ENCODE measurements at places on chromosomes 3 and 15.

- no peak for DNase-seq
Observed at GRCh38 chr15:48397841-48398240, 66.6 kb downstream of the DUT start.

GRCh38 chr3:152374262-152374990 is 105.7 kb downstream of the MBNL1 start:
- no peak for DNase-seq

DNA sequence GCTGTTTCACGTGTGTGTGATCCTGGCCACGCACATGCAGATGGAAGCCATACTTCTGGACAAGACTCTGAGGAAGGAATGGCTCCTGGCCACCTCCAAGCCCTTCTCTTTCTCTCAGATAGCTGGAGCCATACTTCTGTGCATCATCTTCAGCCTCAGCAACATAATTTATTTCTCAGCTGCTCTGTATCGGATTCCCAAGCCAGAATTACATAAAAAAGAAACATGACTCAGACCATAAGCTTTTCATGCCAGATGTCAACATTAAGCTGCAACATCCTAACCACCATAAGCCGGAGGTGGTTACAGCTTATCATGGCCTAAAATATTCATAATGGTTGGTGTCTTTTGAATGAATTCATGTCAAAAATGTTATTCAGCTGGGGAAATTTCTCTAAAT is 10.6 kb upstream of the KIF23 start:
- no peak for DNase-seq

DNA sequence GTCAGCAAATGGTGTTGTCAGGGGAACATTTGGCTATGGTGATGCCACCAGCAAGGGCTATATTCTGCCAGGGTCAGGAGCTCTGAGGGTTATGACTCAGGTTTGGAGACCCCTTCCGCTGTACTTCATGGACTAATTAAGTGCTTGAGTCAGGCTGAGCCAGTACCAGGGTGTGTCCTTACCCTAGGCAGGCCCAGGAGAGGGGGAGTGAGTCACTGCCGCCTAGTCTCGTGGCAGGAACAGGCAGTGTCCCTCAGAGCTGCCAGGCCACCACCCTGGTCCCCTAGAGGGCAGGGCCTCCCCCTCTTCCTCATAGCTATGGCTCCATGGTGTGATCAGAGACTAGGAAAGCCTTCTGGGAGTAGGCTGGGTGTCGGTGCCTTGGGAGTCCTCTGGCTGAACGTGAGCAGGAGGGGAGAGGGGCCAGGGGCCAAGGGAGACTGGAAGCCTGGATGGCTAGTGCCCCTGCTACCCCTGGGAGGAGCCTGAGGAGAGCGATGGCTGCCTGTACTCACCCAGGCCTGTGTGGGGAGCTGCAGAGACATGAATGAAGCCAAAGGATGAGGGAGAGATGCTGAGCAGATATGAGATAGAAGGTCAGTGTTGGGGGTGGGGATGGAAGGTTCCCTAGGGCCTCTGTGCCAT is 10.6 kb downstream of the MAPKAPK3 start:
- no peak for DNase-seq

DNA sequence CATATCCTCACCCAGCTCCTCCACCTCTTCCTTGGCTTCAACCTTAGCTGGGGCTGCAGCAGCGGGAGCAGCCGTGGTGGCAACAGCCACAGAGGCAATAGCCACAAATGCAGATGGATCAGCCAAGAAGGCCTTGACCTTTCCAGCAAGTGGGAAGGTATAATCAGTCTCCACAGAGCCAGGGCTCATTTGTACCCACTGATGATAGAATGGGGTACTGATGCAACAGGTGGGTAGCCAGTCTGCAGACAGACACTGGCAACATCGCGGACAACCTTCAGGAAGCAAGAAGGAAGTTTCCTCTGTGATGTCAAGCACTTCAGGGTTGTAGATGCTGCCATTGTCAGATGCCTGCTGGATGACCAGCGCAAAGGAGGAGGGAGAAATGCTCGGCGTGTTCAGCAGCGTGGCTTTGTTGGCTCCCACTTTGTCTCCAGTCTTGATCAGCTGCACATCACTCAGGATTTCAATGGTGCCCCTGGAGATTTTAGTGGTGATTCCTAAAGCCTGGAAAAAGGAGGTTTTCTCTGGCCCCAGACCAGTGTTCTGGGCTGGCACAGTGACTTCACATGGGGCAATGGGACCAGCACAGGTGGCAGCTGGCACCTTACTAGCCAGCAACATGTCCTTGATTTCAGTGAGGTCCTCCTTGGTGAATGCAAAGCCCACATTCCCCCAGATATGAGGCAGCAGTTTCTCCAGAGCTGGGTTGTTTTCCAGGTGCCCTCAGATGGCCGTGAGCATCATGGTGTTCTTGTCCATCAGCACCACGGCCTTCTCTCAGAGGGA is 4.8 kb upstream of the PLCB2 start:
- no peak for DNase-seq

DNA sequence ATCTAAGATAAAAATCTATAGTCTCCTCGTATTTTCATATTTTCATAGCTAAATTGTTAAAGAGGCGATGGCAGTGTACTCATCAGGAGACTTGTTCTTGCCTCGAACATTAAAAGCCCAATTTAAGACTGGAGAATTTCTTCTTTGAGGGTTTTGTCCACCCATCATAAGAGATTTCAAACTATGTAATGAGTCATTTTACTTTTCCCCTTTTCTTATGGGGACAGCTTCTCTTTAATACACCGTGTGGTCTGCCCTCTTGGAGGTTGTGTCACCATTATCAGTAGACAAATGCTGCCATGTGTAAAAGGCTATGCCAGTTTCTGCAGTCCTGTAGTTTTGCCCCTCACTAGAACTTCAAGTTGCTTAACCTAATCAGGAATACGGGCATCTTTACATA is 16.9 kb downstream of the TGFBR2 start:
- no peak for DNase-seq

DNA sequence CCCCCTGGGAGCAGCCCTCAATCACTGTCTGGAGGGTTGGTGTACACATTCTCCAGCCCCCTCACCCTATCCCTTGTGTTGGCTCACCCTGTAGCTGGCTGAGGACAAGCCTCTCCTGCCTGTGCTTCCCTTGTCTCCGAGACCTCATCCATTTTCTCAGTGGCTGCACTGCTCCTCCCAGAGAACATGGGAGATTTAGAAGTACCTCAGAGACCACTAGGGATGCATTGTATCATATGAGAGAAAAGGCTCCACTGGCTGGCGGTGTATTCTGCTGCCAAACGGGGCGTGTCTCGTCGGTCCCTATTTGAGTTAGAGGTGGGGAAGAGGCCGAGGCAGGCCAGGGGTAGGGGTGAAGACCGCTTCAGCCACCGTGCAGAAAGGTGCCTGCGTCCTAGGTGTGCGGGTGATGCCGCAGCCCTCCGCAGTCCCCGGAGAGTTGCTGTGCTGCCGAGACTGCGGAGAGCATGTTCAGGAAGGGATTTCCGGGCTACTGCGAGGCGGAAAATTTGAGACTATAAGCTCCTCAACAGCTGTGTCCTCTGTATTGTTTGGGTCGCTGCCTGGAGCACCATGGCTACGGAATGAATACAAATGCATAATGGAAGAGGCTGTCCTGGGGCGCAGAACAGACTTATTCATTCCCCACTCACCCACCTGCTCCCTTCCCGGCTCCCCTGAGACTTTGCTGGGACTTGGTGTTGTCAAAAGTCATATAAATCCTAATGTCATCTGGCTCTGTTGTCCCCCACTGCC is 43.8 kb downstream of the SPSB4 start:
- no peak for DNase-seq

- DNase-seq, result no peak
Observed at GRCh38 chr15:92864127-92864814, 35.9 kb upstream of the CHD2 start.

- no peak for DNase-seq
Observed at GRCh38 chr3:171200052-171200749, 173.7 kb upstream of the SLC2A2 start.

DNA sequence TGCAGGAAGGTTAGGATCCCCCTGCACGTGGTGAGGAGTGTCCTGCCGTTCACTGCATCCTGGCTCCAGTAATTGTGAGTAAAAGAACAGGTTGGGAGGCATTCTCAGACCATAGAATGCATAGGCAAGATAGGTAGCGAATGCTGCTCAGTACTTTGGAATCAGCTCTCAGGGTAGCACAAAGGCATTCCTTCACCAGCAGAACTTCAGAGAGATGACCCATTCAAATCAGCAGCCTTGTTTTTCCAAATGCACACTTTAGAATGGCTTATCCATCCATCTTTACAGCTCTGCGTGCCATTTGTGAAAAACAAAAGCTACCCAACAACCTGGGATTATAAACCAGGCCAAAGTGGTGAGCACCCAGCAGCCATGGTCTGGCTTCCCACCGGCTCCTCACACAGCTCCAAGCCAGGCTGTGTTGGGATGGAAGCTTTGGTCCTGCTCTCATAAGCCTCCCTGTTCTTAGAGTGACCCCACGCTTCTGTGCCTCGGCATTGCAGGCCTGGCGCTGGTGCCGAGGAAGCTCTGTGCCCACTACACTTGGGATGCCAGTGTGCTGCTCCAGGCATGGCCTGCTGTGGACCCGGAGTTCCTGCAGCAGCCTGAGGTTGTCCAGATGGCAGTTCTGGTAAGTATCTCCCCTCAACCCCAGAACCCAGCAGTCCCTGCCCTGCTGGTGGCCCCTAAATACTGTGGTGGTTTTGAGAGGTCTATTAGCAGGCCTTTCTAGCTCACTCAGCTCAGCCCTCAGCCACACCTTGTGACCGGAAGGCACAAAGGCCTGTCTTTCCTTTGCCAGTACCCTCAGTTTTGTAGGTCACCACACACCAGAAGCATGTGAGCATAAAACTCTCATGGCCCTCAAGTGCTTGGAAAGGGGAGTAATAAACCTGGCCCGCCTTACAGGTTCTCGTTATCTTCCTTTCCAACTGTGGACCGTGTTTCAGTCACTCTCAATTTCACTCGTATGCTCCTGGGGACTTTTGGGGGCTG is 52.9 kb upstream of the LIMD1 start:
- DNase-seq, result no peak

GRCh38 chr15:47326410-47327333 is 390.6 kb upstream of the SEMA6D start:
- DNase-seq, result no peak

DNA sequence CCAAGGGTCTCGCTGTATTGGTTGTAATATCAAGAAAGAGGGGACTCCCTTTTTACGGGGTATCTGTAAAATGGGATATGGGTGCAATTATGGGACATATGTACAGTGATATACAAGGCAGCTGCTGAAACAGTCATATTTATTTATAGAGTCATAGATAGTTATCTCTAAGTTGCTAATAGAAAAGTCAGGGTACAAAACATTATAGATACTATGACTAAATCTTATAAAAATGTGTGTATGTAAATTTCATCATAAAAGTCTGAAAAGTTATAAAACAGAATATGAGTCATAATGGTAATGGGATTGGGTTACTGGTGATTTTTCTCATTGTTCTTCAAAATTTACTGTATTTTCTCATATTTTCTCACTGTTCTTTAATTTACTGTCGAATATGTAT is 344.9 kb upstream of the SLCO3A1 start:
- no peak for DNase-seq

GRCh38 chr3:14875411-14876175 is 56.8 kb downstream of the FGD5 start:
- no peak for DNase-seq

DNA sequence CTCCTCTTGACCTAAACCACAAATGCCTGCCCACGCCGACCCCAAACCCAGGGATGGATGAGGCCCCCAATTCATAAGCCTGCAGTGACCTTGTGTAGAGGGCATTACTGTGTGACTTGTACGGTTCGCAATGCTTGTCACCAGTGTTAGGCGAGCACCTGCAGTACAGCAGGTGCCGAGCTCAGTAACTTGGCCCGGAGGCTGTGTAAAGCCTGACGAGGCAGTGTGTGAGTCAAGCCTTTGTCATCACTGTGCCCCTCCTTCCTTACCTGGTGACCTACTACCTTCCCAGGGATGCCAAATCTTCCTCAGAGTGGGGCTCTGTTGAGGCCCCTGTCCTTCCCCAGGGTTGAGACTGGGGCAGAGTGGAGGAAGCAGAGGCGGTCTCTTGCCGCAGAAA is 37.2 kb upstream of the TMEM115 start:
- no peak for DNase-seq

DNA sequence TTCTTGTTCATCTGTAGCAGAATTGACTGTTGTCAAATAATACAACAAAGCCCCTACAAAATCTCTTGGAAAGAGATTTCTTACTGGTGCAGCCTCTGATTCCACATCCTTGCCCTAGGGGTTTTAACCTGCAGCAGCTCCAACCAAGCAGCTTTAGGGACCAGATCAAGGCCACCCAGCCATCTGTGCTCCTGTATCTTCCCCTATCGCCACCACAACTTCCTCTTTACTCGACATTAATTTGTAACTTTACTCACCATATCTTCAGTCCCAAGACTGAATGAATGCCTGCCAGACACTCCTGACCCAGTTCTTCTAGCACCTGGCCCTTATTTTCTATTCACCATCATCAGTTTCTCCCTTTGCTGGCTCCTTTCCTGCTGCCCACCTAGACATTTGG is 156.6 kb upstream of the IL12A start:
- DNase-seq, result no peak

GRCh38 chr15:62241135-62241770 is 76.2 kb upstream of the C2CD4B start:
- DNase-seq, result no peak

- DNase-seq, result no peak
Observed at GRCh38 chr3:176469694-176470205, 727.5 kb downstream of the TBL1XR1 start.

DNA sequence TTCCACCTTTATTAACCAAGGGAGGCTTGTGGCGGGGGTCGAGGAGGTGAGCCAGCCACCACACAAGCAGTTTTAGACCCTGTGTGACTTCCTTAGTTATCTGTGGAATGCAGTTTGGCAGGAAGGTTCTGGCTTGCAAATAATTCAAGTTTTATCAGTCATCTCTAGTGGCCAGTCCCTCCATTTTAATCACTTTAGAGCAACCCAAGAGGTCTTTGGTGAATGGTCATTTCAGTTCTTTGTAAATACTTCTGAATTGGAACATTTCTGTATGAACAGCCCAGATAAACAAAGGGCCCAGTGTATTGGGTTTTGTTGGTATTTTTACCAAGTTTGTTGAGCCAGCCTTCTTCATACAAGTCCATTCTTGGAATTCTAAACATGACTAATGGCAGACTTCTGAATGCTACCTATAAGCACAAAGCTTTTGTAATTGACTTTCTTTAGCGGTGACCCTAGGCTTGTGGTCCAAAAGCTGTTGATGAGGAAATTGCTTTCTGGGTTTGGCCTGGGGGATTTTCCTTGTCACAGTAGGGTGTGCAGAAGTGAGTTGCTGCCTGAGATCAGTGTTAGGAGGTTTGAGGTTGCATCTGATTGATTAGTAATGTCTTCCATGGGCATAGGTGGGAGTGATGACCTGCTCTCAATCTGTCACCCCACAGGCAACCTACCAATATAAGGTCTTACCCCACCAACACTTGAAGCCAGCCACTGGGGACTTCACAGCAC is 193.3 kb upstream of the TOPAZ1 start:
- no peak for DNase-seq

DNA sequence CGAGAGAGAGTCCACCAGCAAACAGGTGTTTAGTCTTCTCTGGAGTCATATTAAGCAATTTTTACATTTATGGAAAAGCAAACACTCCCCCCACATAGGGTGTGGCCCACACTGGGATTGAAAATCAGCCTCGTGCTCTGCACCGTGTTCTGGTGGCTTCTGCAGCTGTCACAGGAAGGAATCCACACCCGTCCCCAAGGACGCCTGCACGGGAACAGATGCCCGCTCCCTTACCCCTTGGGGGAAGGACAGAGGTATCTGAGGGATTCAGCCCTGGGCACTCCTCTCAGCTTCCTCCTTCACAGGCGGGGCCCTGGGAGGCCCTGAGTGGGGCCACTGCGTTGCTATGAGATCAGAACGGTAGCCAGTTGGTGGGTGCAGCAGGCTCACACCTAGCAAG is 27.8 kb downstream of the LIPC start:
- no peak for DNase-seq
